Upper lobe of left lung (tissue), 6 donors: ENCODE measurements at places on chromosomes 13 and 19. TPM values are rescaled to one million over a fixed set of nuclear protein-coding genes. Genes with fewer than 3 reads are reported as not detected.

- no peak for DNase-seq
Measured at GRCh38 chr13:45538382-45538781, 73.6 kb downstream of the COG3 start.

PRTN3 gene
- 1.1 TPM for total RNA-seq

CEACAM19 gene
- total RNA-seq, result 7.6 TPM

- DNase-seq, result no peak
Measured at GRCh38 chr19:17739121-17739875, 12.0 kb upstream of the FCHO1 start.

GRCh38 chr13:94464771-94465170, 14.7 kb downstream of the DCT start:
- no peak for DNase-seq

PRPF31 gene
- 45.6 TPM for total RNA-seq
